HAP-1 (cell line): ENCODE measurements at places on chromosomes 13 and 19.
A peak's percentile ranks its signal among the peaks of the same experiment; 100 is the strongest.

- DNase-seq = no peak
These were observed 550.2 kb upstream of the MIR17HG start for GRCh38 chr13:90797335-90797734.

DNA sequence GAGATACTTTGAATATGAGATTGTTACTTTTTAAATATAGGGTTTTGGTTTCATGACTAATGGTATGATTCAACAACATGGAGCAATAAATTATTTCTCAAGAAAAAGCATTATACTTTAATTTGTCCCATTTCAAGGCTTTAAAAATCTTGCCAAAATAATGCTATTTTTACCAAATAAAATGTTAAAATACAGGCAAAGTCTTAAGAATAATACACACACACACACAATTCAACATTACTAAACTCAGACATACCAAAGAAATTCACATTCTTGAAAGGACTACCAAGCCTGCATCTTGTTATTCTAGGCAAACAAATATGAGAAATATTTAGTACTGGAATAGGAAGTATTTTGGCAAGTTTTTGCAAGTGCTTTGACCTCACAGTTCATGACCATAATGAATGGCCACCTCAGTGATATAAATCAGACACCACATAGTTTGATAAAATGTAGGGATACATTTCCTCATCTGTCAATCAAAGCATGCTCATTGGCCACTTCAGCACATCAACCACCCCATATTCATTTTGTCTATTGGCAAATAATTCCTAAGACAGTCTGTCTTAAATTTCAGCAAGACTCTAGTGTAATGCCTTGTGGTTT lies 107.2 kb downstream of the NALCN start:
- no peak for DNase-seq

DNA sequence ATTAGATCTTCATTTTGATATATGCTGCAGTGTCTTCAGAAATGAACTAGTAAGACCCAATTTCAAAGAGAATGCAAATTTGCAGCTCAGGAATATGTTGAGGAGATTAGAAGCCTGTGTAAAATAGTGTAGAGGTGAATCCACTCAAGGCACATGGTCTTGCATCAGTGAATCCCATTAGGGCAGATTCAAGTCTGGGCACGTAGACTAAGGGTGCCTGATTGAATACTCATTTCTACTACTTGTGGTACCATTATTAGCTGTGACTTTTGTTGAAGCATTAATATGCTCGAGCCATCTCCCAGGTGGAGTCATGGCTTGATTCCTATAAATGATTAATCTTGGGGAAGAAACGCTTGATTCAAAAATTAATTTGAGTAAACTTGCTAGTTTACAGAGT lies 129.4 kb downstream of the AKAP11 start:
- DNase-seq = no peak

DNA sequence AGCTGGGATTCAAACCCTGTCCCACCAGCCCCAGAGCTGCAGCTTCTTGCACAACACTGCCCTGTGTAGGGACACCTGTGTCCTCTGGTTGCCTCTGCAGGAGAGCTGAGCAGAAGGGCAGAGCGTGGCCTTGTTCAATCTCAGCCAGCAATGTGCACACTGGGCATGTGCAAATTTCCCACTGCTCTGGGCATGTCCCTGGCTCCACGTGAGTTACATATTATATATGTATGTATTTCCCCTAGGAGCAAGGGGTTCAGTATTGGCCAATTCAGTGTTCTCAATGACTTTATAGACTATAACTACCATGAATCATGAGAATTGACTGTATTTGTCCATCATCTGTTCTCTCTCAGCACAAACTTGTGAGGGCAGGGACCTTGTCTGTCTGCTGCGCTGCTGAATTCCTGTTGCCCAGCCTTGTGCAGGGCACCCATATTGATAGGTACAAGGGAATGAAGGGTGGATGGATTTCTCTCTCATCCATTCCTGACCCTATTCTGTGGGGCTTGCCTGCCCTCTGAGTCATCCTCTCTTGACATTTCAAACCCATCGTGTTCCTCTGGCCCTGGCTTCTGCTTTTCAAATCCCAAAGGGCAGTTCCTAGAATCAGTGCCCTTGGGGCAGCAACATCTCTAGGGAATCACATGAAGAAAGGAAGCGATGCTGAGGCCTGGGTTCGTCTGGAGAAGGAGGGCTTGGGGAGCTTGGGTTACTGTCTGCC lies 69.7 kb downstream of the ERICH6B start:
- no peak for DNase-seq

- DNase-seq = peak; percentile 52
These were observed 1.7 kb upstream of the SLITRK5 start for GRCh38 chr13:87669379-87669978.

- DNase-seq = peak; percentile 49
These were observed 104.7 kb upstream of the KL start for GRCh38 chr13:32911506-32911905.

DNA sequence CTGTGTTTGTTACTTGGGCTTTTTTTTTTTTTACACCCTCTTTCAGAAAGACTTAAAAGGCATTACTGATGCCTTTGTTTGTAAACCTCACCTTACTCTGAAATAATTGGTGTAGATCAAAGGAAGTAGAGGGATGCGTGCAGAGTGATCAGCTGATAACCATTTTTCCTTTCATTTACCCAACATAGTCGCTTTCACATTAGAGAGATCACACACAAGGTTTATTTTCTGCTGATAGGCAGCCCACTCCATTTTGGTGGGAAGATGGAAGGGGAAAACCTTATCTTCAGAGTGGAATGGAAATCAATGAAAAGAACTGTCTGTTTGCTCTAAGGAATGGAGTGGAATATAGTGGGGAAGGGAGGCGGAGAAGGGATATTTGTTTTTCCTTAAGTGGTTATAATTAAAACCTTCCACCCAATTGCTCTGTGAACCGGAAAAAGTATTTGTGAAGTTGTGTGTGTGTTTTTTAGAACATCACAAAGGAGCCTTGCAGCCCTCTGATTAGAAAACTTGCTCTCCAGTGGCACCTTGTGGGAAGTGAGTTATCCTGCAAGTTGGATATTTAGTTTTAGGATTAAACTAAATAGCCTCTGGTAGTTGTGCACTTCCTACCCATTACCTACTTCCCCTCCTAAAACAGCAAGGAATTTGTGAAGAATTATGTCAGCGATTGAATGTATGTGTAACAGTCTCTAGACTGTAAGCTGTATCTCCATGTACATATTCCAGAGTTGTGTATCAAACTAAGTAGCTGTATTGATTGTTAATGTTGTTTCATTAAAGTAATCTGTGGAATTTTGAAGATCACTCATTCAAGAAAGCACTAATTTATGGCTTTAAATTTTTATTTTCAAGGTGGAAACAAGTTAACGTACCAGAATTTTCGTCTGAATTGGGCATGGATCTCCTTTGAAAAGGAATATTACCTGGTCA lies 76.8 kb downstream of the FREM2 start:
- peak; percentile 66 for DNase-seq

DNA sequence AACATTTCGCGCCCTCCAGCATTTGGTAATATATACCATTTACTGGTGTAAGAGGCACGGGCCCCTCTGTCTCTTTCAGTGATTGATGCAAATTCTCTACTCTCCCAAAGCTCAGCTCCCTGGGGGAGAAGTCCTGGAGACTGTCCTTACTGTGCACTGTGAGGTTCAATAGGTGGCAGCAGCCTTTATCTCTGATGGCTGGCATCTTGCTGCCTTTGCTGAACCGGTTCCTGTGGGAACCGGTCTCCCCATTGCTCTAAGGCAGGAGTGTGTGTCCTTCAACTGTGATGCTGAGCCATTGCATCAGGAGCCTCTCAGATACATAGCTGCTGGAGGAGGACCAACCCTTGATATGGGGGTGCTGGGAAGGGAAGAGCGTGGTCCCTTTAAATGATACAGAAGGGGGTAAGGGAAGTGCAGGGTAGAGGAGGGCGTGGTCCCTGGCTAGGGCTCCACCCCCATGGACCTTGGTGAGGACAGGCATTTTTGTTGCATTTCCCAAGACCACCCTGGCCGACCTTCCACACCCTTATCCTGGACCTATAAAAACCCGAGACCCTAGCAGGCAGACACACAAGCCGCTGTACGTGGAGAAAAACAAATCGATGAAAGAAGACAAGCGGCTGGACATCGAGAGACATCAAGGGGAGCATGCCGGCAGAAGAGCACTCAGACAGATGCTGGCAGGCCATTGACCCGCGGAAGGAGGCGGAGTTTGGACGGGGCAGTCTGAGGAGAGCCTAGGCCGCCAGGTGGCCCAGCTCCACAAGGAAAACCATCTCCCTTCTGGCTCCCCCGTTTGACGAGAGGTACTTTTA lies 41.1 kb upstream of the GTF3A start:
- DNase-seq = no peak

DNA sequence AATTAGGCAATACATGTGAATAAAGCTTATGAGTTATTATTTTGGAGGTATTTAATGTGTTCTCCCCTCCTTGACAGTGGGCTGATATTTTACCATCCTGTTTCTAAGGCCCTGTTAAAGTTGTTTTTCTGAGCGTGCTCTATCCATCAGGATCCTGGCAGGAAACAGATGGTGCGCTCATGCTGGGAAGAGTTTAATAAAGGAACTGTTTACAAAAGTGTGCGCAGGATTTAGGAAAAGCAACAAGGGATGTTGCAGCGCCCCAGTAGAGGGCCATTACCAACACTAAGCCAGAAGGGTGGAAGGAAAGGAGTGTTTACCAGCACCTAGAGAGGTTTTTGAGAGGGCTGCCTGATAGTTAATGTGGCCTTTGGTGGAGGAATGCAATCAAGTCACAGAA lies 374.5 kb downstream of the KCNRG start:
- no peak for DNase-seq

GRCh38 chr19:33497131-33497777 lies 24.3 kb downstream of the PEPD start:
- DNase-seq = no peak

DNA sequence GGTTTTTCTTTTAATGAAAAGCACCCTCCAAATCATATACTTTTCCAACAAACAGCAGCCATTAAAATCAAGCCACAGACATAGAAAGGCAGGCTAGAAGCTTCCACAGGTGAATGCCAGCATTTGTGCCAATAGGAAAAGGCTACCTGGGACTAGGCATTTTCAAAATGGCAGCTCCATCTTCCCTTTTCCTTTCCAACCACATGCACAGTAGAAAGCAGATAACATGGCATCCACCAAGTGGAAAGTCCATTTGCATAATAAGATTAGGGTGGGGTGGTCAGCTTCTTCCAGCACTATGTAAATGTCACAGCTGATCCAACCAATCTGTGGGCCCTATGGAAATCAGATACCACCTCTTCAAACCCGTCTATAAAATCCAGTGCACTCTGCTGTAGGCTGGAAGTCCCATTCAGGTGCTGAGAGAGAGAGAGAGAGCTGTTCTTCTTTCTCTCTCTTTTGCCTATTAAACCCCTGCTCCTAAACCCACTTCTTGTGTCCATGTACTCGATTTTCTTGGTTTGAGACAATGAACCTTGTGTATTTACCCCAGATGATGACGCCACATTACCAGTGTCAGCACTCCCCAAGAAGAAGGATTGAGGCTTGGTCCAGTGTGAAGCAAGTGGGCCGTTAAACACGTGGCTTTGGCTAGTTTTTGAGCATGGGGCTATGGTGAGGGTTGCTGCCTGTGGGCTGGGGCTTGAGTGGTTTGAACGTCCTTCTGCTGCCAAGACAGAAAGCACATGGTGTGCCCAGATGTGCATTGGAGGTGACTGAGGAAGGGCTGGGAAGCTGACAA lies 24.2 kb upstream of the IGFL1 start:
- DNase-seq = no peak

DNA sequence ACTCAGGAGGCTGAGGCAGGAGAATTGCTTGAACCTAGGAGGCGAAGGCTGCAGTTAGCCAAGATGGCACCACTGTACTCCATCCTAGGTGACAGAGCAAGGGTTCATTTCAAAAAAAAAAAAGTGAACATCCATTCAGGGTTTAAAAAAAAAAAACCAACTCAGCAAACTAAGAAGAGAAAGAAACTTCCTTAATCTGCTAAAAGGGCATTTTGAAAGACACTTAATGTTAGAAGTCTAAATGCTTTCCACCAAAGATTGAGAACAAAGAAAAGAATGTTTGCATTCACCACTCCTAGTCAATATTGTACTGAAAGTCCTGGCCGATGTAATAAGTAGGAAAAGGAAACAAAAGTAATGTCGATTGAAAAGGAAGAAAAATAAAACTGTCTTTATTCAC lies 7.1 kb upstream of the PSMC4 start:
- no peak for DNase-seq

GRCh38 chr13:39245688-39246087 lies 207.4 kb downstream of the NHLRC3 start:
- DNase-seq = peak; percentile 25

DNA sequence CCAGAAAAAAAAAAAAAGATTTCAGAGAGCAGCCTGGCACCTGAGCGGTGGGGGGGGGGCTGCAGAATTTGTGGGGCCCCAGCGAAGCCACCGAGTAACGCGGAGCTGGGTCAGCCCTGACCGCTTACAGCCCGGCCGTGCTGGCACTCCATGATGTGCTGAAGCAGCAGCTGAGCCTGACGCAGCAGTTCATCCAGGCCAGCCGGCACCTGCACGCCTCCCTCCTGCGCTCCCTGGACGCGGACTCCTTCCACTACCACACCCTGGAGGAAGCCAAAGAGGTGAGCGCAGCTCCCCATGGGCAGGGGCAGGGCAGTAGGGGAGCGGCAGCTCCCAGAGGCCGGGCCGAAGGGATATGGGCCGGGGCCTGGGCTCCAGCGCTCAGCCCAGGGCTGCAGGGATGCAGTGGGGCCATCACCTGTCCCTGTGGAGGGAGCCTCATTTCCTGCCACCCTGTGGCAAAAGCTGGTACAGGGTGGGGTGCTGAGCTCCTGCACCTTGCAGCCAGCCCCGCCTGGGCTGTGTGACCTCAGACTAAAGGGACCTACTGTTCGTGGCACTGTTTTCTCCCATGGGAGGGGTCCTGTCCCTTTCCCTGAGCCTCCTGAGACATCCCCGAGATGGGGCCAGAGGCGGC lies 18.3 kb downstream of the C19orf44 start:
- no peak for DNase-seq

GRCh38 chr13:75770592-75771011 lies 134.5 kb downstream of the LMO7 start:
- DNase-seq = no peak

DNA sequence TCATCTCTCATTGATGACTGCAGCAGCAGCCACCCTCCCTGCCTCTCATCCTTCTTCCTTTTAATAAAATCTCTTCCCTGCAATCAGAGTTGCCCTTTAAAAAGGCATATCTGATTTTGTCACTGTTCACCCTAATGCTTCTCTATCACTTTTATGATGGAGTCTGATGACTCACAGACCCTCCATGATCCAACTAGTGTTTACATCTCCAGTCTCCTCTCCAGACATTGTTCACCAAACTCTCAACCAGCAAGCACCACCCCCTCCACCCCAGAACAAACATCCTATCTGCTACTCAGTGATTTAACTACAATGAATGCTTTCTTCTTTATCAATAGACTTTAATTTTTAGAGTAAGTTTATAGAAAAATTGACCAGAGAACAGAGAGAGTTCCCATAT lies 59.5 kb downstream of the TNFSF11 start:
- DNase-seq = no peak

GRCh38 chr19:41413947-41414346 lies 13.2 kb downstream of the B3GNT8 start:
- DNase-seq = no peak
